ENCODE measurements at places on chromosomes 6 and 20. TPM values are rescaled to one million over a fixed set of nuclear protein-coding genes. Genes with fewer than 3 reads are reported as not detected.
A peak's percentile ranks its signal among the peaks of the same experiment; 100 is the strongest.

Gene OR2W1
- total RNA-seq, result not detected

DNA sequence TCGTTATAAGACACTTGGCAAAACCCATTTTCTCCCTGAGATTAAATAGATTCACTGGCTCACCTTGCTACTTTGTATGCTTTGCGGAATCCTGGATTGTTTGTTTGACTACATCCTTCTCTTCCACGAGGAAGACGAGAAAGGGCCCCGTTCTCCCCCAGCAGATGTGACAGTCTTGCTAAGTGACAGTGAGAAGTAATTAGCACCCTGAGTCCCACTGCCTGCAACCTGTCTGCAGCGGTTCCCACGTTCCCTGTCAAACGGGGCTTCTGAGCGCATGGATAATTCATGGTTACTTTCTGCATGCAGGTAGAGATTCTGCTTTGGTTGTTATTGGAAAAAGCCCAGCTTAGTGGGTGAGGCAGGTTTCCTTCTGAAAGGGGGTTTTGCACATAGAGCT, 163.7 kb downstream of the CDH26 start:
- peak; percentile 32 for DNase-seq

GRCh38 chr20:23278172-23278571, 72.4 kb upstream of the NXT1 start:
- no peak for DNase-seq

DNA sequence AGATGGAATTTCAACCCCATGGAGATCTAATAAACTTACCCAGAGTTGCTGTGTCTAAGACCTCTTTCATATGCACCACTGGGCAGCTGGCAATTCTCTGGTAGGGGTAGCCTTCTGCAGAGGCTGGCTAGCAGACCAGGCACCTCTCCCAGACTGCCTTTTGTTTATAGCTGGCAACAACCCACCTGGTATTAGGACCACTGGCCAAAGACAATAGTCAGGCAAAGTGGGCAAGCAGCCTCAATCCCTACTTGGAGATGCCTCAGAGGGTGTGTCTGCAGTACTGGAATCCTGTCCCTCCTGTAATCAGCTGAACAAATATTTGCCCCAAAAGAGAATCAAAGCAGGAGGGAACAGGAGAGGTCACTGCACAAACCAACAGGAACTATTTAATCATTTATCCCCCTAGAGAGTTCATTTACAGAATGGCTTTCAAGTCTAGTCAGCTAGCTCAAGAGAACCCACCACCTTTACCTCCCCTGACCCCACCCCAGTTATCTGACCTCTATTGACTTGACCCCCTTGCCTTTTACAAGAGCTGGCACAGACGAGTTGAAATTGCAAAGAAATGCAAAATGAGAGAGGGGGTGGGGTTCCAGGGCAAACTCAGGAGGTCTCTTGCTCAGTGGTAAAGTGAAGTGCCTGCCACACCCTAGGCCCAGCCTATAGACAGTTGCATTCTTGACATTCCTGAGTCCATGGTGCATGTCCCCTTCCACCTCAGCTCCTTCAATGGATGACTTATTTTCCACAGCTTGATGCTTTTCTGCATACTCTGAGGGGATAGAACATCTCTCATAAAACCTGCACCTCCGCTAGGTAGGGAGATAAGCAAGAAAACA, 2.8 kb downstream of the BCL2L1 start:
- peak; percentile 99 for DNase-seq

DNA sequence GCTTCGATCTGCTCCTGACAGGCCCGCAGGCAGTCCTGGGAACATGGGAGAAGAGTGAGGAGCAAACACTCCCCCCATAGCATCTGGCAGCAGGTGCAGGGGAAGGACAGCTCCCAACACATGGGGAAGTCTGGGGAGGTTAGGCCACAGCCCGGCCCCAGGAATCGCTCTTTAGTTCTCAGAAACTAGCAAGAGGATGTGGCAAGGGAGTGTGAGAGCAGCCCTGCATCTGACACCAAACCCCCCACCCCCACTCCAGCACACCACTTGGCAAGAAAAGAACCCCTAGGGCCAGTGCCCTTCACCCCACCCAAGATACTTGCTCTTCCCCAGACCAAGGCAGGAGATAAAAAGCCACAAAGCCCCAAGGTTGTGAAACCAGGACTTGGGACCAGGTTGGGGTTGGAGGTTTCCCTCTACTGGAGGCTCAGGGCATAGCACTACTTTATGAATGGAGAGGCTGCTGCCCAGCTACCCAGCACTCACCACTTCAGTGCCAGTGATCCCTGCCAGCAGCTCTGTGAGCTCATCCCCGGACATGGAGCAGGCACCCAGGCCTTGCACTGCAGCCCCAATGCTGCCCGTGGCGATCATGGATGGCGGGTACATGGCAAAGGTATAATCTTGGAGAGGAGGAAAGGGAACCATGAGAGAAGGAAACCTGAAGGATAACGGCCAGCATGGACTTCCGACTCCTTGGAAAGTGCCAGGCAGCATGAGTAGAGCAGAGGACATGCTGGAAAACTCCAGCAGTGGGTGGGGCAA, 5.4 kb downstream of the CCND3 start:
- DNase-seq, result peak; percentile 68

DNA sequence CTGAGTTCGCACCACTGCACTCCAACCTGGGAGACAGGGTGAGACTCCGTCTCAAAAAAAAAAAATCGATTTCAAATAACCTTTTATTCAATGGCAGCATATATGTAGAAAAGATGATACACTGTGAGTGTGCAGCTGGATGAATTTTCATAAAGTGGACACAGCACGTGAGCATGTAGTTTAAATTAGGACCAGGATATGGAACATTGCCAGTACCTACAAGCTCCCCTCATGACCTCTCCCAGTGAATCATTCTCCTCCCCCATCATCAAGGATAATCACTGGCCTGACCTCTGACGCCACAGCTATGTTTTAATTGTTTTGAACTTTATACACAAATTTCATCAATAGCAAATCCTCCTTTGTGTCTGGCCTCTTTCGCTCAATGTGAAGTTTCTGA, 53.8 kb upstream of the HDAC2 start:
- no peak for DNase-seq

DNA sequence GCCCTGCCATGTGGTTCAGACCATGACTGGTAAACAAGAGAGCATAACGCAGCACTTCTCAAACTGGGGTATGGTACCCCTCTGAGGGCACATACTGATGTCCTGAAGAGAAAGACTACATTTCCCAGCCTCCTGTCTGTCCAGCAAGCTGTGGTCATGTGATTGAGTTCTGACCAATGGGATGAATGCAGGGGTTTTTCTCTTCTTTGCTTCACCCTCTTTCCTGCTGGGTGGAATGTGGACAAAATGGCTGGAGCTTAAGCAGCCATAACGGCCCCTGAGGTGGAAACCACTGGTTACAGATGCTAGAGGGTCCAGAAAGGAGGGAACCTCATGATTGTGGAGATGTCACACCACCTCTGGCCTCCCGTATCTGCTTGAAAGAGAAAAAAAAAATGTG, 19.4 kb upstream of the KCNB1 start:
- peak; percentile 70 for DNase-seq

Gene EEF1A2
- 32.0 TPM for total RNA-seq

DNA sequence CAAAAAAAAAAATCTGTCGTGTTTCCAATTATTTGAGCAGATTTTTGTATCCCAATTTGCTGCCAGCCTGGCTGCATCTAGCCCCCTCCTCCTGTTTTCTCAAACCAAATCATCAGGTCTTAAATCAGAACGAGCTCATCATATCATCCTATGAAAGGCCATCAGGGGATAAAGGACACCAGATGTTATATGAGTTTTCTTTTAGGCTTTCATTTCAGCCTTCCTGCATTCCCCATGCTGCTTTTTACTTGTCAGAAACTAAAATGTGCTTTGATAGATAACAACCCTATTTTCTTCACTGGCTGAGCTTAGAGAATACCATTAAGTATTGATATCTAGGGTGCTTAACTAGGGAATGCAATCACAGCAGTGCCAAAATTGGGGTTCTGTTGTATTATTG, 968.4 kb upstream of the SLC35B3 start:
- DNase-seq, result no peak

DNA sequence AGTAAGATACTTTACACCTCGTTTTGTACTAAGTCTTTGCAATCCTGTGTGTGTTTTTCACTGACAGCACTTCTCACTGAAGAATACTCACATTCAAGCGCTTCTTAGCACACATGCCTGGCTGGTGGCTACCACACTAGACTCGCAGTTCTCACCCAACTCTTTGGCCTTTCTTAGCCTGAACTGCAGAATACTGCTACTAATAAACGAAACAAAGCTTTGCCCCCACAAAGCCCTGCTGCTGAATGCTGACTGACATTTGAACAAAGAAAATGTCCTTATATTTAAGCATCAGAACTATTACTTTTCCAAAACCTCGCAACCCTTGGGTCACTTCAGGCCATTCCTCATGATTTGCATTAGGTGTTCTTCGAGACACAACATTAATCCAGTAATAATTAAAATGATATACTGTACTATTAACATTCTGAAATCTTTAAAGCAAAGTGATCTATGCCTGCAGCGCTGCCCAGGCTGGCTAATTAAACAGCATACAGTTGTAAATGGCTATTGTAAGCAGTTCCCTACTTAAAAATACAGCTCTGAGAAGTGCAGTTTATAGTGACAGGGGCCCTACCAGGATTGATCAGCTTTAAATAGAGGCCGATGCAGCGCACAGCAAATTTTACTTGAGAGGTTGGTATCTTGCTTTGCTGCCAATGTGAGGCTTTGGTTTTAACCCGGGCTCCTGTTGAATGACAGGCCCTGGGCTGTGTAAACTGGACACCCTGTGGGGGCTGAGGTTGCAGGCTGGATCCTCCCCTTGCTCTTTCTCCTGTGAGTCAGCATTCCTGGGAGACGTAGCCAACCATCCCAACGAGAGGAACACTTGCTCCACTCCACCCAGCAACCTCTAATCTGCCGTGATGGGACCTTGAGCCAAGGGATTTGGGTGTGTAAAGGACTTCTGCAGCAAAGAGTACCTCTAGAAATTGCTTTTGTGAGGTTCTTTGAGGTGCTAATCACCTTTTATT, 899.0 kb downstream of the TFAP2A start:
- peak; percentile 55 for DNase-seq

DNA sequence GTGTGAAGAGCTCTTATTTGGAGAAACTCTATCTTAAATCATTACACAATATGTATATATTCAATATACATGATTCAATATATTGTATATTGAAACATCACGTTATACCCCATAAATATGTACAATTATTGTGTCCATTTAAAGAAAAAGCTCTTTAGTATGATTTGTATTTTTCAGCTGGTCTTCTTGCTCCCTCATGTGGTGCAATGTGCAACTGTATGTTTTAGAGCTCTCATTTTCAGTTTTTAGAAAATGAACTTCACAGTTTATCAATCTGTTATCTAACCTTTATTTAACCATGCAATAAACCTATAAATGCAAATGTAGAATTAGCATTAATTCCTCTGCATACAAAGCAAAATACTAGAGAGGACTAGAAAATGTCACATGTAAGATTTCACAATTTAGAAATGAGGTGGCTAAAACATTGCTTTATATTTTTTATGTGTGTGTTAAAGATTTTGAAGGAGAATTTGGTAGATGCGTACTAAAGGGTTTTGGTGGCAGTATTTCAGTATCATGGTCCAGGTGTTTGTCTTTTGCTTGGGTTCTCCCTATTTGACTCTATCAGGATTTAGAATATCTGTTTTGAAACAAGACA, 167.1 kb downstream of the PHF3 start:
- no peak for DNase-seq

Gene NNAT
- not detected for total RNA-seq

DNA sequence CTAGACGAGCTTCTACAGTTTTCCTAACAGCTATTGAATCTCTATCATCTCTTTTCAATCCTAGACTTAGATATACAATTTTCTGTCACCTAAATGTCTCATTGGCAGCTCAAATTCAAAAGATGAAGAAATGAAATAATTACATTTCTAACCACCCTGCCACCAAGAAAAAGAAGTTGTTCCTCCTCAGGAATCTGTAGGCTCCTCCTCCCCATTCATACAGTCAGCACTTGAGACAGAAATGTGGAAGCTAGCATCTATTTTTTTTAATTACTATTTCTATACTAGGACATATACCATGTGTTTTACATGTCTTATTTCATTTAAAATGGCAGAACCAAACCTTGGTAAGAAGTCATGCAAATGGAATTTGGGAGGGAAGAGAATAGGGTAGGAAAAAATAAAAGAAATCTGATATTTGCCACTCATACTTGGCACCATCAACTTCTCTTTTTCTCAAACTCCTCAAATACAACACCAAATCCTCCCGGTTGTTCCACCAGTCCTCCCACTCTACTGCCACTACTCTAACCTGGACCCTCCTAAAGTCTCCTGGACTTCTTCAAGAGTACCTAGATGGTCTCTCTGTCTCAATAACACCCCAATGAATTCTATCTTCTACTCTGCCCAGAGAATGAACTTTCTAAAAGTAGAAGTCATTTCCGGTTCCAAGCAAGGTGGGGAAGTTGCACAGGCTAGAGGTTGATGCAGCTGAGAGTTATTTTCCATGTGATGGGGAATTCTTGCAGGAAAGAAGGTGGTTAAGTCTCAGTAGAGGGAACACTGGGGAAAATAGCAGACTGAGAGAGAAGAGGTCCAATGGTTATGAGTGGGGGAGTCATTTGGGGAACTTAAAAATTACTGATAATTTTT, 54.1 kb downstream of the ATXN1 start:
- DNase-seq, result no peak

- DNase-seq, result no peak
Measured at GRCh38 chr6:93365445-93365844, 53.9 kb downstream of the EPHA7 start.

GRCh38 chr20:15863735-15864134, 709.5 kb downstream of the KIF16B start:
- DNase-seq, result no peak

Gene HLA-DQB1
- not detected for total RNA-seq

DNA sequence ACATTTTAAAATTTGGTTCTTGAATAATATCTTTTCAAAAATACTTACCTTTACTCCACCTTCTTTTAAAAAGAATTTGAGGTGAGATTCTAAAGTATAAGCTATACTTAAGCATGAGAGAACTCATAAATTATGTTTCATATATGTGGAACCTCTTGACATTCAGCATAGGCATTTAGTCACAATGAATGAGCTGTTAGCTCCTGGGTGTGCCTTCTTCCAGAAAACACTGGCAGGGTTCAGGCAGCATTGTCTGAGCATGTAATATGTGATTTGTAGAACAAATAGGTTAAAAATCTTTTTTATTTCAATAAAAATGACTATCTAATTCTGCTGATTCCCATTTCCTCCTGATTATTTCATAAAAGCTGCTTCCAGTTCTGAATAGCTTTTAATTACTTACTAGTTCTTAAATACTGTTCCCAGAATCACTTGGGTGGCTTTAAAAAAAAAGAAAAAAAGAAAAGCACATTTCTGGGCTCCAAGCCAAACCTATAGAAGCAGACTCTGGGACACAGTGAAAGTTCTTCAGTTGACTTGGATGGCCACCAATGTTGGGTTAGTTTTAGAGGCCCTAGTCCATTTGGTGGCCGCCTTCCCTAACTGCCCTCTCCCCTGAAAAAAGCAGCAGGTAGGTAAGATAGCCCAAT, 20.2 kb downstream of the RNF8 start:
- DNase-seq, result no peak

DNA sequence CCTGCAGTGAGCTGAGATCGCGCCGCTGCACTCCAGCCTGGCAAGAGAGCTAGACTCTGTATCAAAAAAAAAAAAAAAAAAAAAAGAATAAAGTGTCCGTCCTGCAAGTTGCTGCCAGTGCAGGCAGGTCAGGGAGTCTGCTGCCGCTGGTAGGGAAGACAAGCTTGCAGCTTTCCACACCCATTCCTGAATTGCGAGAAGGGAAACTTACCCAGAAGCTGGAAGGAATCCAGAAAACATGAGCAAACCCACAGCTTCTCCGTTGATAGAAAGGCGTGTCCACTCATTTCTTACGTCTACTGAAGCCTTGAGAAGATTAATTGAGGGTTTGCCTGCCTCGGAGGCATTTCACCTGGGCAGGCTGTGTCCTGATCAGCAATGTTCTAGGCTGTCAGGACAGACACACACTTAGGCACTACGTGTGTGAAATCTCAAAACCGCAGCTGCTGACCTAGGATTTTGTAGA, 61.6 kb upstream of the DSP start:
- peak; percentile 14 for DNase-seq

All from Caco-2 (cell line).